ENCODE measurements at places on chromosomes 2 and 18.

GRCh38 chr2:168427451-168427850, 28.6 kb upstream of the CERS6 start:
- DNase-seq = no peak

DNA sequence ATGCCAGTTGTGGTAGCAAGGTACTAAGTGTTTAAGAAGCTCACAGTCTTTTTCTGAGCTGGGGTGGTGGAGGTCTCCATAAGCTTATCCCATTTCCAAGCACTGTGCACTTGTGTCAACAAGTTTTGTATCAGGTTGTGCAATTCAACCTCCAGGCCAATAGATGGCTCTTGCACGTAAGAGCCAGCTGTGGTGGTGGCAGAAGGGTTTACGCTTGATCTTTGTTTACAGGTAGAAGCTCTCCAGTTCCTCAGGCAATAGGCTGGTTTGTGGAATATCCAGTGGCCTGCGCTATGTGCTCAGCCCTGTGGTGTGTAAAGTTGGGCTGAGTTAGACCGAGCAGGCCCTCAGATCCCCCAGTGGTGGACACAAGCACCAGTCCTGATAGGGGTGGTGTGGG, 89.7 kb upstream of the CNTNAP5 start:
- no peak for DNase-seq

GRCh38 chr18:74294526-74294925, 2.8 kb upstream of the CYB5A start:
- no peak for DNase-seq

DNA sequence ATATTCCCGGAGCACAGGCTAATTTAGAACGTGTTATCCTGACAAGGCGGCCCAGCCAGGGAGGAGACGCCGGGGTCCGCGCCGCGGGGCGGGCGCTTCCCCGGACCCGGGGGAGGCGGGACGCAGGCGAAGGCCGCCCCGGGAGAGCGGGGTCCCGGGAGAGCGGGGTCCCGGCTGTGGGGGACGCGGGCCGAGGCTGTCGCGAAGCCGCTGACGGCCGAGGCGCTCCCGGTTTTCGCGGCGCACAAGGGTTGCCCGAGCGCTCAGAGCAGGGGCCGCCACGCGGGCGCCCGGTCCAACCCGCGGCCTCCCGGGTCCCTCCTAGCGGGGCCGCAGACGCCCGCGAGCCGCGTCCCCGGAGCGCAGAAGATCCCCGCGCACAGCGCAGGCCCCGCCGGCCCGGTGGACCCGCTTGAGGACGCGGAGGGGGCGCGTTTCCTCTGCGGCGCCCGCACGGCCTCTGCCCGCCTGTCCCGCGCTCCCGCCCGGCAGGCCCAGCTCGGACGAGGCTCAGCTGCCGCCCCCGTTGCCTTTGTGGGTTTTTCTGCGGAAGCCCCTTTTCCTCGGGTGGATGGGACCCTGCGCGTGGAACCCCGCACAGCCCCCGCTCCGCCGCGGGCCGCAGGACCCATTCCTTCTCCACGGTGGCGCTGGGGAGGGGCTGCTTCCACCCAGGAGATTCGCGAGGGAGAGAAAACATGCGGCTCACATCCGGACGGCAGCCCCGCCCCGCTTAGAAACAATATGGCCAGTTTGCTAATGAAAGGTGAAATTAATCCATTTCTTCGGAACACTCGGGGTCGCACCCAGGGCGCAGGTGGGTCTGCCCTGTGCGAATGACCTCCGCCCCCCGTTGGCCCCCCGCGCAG, 9.6 kb upstream of the KCNG2 start:
- DNase-seq = no peak

DNA sequence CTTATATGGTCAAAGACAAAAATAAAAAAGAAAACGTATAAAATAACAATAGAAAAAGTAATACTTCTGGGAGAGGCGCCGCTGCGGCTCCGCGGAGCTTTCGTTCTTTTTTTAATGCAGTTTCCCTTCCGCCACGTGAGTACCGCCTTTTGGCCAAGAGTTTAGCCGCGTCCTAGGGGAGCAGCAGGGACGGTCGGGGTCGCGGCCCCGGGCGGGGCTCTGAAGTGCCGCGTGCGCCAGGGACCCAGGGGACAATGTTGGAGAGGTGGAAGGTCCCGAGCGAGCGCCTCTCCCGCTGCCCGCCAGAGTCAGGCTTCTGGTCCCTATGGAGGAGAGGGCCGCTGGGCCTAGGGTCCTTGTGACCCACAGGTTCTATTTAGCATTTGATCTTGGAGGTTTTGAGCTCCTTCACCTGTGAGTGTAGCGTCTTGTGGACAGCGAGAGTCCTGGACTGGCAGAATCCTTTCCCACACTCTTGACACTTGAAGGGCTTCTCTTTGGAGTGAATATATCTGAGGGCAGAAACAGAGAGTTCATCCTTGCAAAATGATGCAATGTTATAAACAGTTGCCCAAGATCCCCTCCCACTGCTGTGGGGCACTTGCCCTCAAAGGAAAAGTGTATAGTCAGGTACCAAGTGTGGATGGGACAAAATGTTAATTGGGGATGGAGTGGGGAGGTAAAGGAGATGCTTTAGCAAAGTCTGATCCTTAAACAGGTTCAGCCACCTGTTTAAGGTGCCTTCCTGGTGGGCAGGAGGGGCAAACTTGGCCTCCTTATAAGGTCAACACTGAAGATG, 6.3 kb downstream of the OSR1 start:
- no peak for DNase-seq

- DNase-seq = no peak
Observed at GRCh38 chr18:76431437-76432273, 63.4 kb downstream of the ZNF516 start.

GRCh38 chr18:148841-149240, 9.5 kb upstream of the USP14 start:
- no peak for DNase-seq

- no peak for DNase-seq
Observed at GRCh38 chr2:13666582-13667414, 950.1 kb downstream of the TRIB2 start.

DNA sequence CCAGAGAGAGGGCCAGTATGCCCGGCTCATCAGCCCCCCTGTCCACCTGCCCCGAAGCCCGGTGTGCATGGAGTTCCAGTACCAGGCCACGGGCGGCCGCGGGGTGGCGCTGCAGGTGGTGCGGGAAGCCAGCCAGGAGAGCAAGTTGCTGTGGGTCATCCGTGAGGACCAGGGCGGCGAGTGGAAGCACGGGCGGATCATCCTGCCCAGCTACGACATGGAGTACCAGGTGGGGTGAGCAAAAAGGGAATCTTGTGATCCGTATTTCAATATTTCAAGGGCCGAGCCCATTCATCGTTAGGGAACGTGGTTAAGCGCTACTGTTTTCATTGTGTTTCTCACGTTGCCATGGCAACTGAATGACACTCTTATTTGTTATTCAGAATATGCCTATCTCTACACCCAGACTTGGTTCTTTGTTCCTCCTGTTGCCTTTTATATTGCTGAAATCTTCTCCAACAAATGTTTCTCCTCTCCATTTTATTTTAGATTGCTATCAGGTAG, 81.5 kb downstream of the NRP2 start:
- no peak for DNase-seq

DNA sequence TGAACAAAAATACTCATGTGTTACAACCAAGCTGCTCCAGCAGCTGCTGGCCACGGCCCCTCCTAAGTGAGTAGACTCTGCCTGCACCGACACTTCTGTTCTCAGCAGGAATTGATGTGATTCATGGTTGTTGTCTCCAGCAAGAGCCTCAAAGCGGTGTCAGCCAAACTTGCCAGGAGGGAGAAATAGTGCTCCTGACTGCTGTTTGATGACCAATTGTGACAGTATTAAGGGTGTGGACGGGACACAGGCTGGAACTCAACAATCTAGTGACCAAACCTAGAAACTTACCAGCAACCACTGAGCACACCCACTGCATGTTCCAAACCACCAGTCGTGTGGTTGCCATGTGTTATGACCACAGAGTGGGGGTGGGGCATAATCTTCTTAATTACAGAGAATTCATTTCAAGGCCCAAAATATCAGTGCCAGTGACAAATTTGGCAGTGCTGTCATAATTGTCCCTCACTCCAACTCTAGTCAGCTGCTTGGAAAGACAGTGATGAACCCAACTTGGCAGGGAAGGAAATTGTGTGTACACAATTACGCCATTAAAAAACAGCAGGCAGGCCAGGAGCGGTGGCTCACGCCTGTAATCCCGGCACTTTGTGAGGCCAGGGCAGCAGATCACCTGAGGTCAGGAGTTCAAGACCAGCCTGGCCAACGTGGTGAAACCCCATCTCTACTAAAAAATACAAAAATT, 30.4 kb downstream of the FBLN7 start:
- no peak for DNase-seq

DNA sequence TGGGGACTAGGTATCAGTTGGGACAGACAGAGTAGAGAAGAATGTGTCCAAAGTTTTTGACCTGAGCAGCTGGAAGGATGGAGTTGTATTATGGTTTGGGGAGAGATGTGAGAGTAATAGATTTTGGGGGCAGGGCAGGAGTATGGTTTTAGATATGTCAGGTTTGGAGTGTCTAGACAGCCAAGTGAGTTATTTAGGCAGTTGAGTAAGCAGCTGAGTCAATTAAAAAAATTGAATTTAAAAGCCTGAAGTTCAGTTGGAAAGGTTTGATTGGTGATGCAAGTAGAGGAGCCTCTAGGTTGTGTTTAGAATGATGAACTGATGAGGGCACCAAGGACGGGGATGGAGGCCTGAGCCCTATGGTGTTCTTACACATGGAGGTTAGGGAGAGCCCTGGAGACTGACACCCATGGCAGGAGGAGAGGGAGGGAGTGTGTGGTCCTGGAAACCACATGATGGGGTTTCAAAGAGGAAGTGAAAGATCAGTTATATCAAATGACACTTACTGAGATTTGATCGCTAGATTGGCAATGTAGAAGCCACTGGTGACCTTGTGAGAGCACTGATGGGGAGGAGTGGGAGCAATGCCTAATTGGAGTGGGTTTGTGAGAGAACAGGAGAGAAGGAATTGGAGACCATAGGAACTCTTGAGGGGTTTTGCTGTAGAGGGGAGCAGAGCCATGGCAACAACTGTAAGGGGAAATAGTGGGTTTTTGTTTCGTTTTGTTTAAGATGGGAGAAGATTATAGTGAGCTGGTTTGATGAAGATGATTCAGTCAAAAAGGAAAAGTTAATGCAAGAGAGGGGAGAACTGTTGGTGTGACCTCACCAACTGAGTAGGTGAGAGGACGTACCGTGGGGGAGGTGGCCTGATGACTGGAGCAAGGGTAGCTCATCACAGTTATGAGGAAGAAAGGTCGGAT, 10.3 kb downstream of the ITGA6 start:
- DNase-seq = no peak

GRCh38 chr2:71609441-71609840, 156.1 kb downstream of the DYSF start:
- no peak for DNase-seq

DNA sequence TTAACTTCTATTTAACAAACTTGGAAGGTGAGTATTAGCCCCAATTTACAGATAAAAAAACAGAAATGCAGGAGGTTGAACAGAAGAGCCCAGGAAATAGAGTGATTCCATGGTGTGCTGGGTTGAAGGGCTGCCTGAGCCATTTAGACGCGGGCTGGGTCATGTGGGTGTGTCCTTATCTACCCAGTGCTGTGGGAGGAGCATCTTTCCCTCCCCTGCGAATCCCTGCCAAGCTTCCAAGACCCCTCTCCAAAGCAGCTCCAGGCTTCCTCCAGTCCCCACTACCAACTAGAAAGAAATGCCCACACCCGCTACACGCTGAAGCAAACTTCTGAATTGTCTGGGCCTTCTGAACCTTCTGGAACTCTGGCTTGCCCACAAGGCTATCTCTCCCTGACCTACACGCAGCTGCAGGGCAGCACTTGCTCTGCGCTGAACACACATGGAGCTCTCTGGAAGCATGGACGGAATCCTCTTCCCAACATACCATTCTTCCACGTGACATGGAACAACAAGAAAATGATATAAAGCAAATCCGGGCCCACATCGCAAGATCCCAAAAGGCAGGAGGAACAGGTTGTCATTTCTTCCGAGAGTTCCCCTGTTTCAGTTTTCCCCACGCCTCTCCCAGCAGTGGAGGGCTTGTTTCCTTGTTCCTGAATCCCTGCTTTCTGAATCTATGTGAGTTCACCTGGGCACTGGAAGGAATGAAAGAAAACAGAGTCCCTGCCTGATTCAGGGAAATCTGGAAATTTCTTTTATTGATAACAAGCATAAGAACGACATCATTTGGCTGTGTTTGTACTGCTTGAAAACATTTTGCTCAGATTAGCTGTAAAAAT, 562.7 kb upstream of the ID2 start:
- no peak for DNase-seq

DNA sequence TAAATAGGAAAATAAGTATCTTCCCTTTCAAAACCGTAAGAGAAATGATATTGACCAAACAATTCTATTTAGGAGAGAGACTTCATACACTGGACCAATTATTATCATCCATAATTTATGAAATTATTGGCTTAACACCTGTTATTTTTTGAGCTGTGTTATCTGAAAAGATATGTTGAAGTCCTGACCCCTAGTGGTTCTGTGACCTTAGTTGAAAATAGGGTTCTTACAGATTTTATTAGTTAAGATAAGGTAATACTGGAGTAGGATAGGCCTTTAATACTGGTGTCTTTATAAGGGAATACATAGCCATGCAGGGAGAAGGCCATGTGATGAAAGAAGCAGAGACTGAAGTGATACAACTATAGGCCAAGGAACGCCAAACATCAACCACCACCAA, 659.6 kb downstream of the DCC start:
- no peak for DNase-seq
